ENCODE measurements at places on chromosomes 1 and 21.

- no peak for DNase-seq
These were observed 27.8 kb downstream of the TMPRSS2 start for GRCh38 chr21:41480086-41480690.

DNA sequence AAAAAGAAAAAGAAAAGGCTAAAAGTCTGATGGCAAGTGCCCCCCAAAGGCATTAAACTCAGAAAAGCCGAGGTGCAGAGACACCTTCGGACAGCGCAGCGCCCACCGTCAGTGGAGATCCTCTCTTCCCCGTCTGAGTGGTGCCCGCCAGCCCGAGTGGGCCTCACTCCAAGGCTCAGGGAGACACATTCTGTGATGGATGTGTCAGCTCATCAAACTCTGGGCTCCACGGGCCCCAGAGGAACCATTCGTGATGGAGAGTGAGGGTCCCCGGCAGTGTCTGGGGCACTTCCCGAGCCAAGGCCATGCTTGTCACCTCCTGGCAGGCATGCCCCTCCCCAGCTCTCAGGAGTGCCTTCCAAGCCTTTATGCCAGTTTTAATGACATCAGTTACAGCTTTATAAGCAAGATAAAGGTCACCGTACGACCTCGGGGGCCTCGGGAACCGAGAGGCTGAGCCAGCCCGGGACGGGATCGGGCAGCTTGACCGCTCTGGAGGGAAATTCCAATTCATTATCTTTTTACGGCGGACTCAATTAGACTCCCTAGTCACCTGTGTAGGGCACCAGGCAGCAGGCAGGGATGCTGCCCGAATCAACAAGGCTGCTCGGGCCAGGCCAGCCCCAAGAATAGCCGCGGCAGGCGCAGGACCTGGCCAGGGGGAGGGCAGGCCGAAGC lies 49.5 kb downstream of the MORN1 start:
- no peak for DNase-seq

- no peak for DNase-seq
These were observed 708.8 kb downstream of the LTN1 start for GRCh38 chr21:28283641-28284490.

GRCh38 chr21:38054334-38054733 lies 138.1 kb upstream of the KCNJ6 start:
- DNase-seq = no peak

DNA sequence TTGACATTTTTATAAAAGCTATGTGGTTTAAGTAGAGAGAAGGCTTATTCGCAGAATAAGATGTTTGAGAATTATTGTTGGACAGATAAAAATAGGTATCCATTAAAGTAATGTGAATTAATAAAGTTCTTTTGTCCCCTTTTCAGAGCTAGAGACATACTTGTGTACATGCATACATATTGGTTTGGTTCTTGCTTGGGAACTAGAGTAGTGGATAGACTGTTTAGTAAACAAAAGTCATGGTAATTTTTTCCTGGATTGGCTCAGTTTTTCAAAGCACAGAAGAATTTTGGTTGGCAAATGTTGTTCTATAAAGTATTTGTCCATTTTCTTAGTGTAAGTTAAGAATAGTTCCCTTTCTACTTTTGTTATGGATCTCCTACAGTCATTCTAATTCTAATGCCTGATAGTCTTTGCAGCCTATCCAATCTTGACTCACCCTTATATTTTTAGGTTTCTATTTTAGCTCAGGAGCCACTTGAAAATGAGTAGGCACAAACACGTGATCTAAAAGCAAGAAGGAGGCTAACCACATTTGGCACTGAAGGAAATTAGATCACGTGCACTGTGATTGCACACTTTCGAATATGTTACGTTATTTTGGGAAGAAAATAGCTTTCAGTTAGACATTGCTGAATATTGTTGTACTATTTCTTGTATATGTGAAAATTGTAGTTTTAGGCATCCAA lies 47.0 kb downstream of the RABGAP1L start:
- no peak for DNase-seq

DNA sequence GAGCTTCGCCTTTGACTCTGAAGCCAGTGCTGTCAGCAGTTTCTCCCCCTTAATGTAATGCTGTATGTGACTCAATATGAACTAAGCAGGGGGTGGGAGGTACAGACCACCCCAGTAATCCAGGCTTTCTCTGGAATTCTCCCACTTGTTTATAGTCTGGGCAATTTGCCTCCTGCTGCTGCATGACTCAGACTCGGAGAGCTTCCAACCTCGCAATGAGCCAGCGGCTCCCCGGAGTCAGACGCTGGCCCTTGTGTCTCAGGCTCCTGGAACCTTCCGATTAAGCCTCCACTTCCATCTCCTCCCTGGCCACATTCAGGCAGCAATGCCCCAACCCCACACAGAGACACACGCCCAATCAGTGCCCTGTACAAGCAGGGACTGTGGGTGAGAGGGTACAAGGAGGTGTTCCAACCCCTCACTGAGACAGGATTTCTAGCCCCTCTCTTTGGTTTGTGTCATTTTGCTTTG lies 471.7 kb upstream of the VAMP3 start:
- no peak for DNase-seq

- DNase-seq = no peak
These were observed 134.7 kb downstream of the ST6GALNAC3 start for GRCh38 chr1:76209238-76209637.

- DNase-seq = no peak
These were observed 185.7 kb downstream of the FOXD2 start for GRCh38 chr1:47623557-47623940.

- DNase-seq = no peak
These were observed 110.2 kb upstream of the FGGY start for GRCh38 chr1:59186656-59187055.

DNA sequence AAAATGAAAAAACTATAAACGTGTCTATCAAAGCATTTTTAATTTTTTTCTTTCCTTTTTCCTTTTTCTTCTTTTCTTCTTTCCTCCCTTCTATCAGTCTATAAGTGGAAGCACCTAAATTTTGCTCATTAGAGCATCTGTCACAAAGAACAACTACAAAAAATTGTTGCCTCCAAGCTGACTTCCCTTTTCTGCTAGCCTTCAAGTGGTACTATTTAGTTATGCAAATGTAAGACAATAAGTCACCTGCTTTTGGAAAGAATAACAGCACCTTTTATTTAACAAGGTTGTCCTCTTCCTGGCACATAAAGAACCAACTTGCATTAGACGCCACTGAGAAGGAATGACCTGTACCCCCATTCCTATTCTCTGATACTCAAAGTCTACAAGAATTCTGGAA lies 45.0 kb upstream of the C1orf53 start:
- no peak for DNase-seq

GRCh38 chr1:202616355-202616915 lies 93.8 kb downstream of the SYT2 start:
- DNase-seq = no peak

- DNase-seq = no peak
These were observed 6.5 kb downstream of the CD34 start for GRCh38 chr1:207904391-207904790.

- no peak for DNase-seq
These were observed 63.1 kb downstream of the TOR1AIP2 start for GRCh38 chr1:179814546-179814838.

DNA sequence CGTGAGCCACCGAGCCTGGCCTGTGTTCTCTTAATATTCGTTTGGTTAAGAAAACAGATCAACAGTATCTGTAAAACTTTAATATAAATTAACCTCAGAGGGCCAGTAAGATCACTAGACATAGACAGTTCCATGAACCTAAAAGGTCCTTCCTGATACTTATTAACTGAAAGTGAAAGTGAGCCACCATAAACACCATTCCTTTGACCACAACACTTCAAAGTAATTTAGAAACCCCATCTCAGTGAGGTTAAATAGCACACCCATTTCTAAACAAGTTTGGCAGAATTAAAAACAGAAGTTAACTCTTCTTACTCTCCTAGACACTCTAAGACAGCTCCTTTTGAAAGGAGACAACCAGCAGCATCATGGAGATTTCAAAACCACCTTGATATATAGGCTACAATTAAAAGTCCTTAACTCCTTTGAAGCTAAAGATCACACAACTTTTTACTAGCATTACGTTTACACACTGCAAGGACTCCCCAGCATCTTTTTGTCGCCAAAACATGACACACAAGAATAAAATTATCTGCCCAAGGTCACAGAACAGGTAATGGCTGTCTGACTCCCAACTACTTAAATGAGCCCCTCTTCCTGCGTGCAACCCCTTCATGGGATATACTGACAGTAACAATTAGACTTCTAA lies 2.2 kb downstream of the RNF19B start:
- no peak for DNase-seq

DNA sequence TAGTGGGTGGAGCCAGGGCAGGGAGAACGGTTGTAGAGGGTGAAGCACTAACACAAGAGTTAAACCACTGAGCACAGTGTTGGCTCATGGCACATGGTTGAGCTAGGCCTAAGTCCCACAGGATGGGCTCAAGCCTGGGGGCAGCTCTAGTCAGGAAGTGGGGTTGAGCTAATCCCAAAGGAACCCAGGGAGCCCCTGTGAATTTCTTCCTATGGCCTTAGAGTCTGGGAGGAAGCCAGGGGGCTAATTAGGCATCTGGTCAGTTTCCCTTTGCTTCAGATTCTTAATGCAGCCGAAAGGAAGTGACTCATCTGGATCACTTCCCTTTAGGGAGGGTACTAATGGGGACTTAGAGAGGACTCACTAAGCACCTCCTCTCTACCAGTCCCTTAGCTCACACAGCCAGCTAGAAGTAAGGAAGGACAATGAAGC lies 10.1 kb downstream of the CFAP45 start:
- peak; percentile 31 for DNase-seq

DNA sequence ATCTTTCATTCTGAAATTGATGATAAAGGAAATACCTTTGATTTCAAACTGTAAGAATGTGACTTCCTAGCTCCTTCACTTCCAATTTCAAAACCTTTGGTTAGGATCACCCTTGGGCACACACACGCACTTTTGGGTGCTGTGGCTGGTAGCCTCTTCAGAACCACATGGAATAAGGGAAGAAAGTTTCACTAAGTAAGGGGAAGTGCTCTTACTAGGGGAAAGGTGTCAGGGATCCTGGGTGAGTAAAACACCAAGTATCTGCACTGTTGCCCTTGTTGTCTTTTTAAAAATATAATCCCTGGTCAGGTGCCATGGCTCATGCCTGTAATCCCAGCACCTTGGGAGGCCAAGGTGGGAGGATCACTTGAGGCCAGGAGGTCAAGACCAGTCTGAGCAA lies 132.4 kb downstream of the SDCCAG8 start:
- DNase-seq = no peak

DNA sequence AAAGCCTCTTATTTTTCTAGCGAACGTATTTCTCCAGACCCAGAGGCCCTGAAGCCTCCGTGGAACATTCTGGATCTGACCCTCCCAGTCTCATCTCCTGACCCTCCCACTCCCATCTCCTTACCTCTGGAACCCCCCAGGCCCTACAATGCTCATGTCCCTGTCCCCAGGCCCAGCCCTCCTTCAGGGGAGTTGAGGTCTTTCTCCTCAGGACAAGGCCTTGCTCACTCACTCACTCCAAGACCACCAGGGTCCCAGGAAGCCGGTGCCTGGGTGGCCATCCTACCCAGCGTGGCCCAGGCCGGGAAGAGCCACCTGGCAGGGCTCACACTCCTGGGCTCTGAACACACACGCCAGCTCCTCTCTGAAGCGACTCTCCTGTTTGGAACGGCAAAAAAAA lies 68.7 kb downstream of the ALPL start:
- DNase-seq = no peak

DNA sequence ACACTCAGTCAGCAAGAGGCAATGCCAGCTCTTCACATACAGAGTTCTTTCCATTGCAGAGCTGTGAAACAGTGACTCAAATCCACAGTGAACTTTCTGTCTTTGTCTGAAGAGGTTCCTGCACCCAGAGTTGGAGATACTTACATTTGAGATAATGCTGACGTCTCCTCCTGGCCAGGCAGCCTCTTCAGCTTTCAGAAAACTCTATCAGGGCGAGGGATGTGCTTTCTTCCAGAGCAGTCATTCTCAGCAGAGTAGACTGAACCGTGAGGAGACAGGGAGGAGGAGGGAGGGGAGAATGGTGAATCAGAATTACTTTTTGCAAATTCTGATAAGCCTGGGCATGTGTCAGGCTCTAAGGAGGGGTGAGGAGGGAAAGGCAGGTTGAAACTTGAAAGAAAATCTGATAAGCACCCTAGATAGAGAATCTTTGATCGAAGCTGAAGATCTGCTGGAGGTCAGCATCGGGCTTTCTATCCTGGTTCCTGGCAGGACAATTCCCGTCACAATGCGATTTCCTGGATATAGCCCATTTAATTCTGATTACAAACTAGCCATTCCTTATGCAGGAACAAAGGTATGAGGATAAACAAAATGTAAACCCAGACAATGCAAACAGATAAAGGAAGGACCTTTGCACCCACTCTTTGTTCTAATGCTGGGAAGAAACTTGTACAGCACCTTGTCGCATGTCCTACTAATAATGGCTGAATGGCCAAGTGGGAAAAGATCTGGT lies 18.9 kb upstream of the NID1 start:
- DNase-seq = no peak

DNA sequence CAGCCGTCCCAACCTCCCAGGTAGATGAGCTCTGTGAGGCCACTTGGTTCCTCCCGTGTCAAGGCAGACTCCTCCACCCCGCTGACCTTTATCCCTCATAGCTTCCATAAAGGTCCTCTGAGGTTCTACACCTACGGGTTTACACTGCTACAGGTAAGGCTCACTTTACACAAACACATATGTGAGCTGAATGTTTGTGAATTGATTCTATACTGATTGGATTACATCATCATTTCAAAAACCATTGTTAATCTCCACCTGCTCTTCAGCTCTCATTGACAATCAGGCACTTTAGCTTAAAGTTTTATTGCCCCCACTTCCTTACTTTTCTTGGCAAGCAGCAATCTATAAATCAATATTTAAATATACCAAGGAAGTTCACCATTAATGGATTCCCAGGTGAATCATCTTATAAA lies 12.8 kb upstream of the RGS16 start:
- no peak for DNase-seq

- DNase-seq = no peak
These were observed 829 bp downstream of the ADAR start for GRCh38 chr1:154607106-154607608.

DNA sequence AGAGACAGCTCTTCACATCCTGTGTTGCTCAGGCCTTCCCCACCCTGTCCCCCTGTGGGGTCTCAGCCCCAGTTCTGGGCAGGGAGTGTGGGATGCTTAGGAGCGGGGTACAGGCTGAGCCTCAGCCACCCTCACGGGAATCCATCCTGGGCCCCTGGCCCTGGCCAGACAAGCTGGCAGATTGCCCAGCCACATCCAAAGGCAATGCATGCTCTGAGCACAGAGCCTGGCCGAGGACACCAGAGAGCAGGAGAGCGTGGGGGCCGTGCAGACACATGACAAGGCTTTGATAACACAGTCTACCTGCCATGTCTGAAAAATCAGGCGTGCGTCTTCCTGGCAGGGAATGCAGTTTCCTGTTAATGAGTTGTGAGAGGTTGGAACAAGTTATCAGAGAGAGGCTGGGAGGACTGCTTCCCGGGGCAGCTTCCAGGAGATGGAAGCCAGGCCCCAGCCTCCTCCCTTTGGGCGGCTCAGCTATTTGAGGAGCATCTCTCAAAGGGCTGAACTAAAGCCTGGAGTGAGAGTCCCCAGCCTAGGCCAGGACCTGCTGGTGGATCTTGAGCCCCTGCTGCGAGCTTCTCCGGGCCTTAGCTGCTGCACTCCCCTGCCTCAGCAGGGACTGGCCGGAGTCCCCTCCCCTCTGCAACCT lies 72.2 kb upstream of the SELENON start:
- no peak for DNase-seq

Data from NCI-H1436 treated with DMSO at 0.1 percent for 48 hours (cell line).